ENCODE measurements at places on chromosomes 6 and 20.
A peak's percentile ranks its signal among the peaks of the same experiment; 100 is the strongest.

DNA sequence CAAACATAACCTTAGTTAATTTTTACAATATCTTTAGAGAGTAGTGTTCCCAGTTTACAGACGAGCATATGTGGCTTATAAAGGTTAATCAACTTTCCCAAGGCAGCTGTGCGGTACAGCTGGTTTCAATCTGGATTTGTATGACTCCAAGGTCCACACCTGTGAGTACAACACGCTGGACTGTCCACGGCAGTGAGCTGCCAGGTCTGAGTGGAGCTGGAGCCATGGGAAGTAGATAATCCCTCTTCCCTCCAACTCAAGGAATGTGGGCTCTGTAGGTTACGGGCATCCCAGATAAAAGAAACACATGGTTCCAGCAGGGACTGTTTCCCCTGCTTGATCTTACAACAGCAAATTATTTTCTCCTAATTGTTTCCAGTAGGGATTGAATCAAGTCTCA lies 102.2 kb downstream of the SOD2 start:
- DNase-seq: no peak

DNA sequence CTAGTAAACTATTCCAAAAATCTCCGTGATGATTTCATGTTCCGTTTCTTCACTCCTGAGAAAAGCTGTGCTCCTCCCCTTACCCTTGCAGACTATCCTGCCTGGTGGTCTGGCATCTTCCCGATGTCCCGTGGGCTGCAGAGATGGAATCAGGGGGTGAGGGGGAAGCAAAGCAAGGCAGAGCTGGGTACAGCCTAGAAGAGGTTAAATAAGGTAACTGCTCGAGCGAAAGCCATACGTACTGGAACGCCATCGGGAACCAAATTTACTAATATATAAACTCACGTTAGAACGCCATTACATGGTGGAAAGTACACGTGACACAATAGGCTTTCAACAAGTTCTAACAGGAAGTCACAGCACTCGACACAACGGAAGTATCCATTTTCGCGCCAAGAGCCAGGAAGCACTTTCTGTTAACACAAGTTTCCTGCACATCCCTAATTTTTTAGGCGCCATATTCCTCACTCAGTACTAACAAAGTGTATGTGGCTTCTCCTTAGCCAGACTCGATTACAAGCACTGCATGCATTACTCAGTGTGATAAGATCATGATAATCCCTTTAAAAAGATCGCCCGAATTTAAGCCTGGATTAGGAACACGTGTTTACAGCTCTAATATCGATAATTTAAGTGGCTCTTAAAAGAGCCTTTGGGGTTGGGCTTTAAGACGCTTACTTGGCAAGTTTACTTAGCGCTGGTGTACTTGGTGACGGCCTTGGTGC lies 101.6 kb upstream of the PRSS16 start:
- DNase-seq: no peak

GRCh38 chr6:140459209-140459608 lies 1084.8 kb upstream of the CITED2 start:
- DNase-seq: no peak

DNA sequence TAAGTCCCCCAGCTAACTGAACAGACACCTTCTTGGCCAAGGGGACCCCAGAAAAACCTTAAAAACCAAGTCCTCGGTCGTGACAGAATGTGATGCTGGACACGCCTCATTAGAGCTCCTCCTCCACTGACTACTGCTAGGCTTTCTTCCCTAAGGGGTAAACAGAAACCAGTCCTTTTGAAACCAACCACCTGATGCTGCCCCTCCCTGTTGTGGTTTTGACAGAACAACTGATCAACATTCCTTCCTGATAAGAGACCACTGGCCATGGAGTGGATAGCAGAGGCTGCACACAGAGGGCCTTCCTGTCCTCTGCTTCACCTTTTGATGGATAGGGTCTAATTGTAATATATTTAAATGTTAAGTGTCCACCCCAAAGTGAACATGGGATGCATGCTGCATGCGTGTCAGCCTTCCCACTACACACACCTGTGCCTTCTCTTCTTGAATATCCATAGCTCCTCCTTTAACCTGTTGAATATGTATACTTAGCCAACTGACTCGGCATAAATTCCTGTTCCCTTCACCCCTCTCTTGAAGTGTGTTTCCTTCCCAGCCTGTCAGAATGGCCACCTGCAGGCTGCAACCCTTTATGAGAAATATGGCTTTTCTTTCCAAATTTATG lies 27.9 kb upstream of the SLC2A12 start:
- no peak for DNase-seq

GRCh38 chr6:113246186-113246585 lies 611.0 kb upstream of the MARCKS start:
- DNase-seq: no peak

DNA sequence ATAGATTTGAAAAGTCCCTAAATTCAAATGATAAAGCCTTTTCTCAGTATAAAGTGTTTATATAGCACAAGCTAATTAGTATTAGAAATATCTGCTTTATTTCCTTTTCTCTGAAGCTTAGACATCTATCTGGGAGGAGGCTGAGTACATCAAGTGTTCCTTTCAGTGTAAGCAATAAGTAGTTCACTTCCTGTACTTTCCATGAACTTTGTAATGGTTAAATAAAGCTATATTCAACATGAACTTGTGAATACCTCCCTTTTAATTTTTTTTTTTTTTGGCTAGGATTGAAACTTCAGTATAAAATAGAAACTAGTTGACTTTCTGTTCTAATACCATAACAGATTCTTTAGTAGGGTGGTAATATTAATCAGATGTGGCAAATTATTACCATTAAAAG lies 190.9 kb downstream of the CENPW start:
- DNase-seq: no peak

GRCh38 chr6:16572943-16573342 lies 188.3 kb downstream of the ATXN1 start:
- DNase-seq: no peak

DNA sequence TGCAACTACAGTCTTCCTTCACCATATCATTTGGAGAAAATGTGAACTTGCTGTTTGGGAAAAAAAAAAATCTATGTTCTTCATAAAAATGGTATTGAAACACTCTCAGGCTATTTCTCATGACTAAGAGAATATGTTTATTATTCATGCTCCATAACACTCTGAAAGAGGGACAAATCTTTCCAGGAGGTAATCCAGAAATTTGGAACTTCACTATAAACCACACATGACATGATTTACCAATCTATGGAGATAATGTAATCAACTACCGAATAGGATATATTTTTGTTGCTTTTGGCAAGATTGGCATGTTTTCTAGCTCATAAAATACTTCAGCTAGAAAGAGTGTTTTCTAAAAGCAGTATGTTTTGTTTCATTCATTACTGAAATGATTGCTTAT lies 56.3 kb downstream of the THEMIS start:
- no peak for DNase-seq

- no peak for DNase-seq
Observed at GRCh38 chr20:46226602-46227001, 81.7 kb downstream of the CDH22 start.

- no peak for DNase-seq
Observed at GRCh38 chr6:57259064-57259463, 37.0 kb upstream of the RAB23 start.

DNA sequence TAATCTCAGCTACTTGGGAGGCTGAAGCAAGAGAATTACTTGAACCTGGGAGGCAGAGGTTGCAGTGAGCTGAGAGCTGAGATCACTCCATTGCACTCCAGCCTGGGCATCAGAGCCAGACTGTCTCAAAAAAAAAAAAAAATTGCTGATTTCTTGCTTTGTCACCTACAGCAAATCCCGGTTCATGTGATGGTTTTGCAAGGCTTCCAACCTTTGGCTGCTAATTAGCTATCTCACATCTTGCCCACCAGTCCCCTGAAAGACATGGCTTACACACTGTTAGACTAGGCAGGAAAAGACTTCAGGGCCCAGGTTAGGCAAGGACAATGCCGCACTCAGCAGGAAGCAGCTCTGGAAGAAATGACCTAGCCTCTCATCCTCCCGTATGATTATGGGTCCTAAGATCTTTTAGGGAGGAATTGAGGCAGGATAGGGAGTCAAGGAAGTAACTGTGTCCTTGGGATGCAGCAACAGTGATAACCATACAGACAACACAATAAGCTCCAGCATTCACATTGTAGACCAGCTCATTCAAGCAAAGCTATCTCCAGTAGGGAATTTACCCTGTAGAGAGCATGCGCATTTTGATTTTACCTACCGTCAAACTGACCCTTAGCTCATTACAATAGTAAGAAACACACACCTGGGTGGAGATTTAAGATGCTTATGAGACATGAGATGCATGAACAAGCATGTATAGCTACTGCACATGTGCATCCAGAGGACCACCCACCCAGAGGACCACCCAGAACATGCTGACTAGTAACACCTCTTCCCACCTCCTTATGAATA lies 40.5 kb upstream of the POU5F1 start:
- no peak for DNase-seq

GRCh38 chr6:30077218-30077617 lies 1.6 kb upstream of the RNF39 start:
- no peak for DNase-seq

GRCh38 chr6:14676977-14677781 lies 559.6 kb downstream of the CD83 start:
- no peak for DNase-seq

GRCh38 chr6:34982424-34982852 lies 93.4 kb downstream of the ANKS1A start:
- DNase-seq: peak; percentile 18

DNA sequence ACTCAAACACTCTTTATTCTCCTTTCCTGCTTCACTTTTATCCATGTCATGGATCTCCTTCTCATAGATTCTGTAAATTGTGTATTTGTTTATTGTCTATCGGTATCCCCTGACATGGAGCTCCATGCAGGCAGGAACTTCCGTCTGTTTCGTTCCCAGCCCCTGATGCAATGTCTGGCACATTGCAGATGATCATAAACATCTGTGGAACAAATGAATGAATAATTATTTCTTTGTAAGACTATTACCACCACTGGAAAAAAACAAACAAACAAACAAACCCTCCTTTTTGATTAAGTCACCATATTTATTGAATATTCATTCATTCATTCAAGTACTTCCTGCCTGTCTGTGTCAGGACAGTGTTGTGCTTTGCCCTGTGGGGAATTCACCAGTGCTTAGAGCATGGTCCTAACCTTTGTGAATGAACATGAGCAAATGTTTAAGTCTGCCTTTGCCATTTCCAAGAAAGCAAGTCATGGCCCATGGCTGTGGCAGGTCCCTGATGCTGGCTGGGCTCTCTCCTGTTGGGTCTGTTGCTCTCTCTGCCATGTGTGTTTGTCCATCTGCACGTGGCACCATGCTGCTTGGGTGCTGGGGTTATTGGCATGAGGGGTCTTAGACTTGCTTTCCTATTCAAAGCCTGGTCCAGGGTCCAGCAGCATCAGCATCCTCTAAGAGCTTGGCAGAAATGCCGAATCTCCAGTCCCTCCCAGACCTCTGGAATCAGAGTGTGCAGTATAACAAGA lies 47.5 kb upstream of the NAA20 start:
- DNase-seq: no peak

DNA sequence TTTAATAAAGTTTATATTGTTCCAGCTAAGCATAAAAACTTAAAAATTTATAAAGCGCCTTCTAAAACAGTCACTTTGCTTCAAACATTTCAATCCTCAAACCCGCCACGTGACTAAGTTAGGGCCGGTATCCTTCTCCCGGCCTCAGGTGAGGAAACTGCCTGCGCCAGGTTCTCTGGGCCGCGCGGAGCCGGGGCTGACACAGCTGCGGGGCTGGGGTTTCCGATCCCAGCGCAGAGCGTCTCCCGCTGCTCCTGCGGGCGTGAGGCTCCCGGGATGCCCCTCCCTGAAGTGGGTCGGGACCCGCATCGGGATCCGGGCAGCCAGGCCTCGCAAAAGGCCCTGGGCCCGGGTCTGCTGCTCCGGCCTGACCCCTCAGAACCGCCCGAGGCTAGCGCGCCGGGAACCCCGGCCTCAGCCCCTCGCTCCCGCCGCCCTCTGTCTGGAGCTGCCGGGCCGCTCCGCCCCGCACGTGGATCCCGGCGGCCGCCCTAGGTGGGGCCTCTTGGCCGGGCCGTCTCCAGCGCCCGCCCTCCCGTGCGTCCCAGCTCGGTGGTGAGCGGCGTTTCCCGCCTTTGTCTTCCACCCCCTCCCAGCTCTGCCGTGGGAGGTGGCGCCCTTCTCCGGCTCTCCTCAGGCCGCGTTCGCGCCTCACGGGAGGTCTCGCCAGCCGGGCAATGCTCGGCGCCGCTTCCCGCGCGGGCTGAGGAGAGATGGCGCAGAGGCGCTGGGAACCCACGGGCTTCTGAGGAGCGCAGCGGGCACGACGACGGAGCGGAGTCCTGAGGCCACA lies 267.9 kb downstream of the DLL1 start:
- no peak for DNase-seq

GRCh38 chr20:50380697-50381040 lies 129.5 kb upstream of the PTPN1 start:
- DNase-seq: peak; percentile 79

GRCh38 chr6:169668203-169668847 lies 33.5 kb downstream of the WDR27 start:
- DNase-seq: no peak

DNA sequence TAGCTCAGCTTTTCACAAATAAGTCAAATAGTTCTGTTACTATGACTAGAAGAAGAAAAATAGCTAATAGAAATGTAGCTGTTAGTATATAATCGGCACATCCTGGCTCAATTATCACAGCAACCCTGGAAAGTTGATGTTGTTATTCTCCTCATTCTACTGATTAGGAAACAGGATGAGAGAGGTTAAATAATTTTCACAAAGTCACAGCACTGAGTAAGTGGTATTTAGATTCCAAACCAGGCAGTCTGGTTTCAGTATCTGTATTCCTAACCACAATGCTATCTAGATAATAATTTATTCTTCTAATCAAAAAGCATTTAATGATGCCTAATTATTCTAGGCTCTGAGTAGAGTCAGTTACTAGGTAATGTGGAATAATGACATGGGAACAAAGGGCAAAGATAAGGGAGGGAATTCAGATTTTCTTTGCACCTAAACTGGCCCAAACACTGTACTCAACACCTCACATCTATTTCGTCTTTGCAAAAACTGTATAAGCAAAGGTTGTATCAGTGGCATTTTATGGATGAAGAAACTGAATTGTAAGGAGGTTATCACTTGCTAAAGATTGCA lies 51.3 kb downstream of the PDE7B start:
- no peak for DNase-seq

- no peak for DNase-seq
Observed at GRCh38 chr6:146850238-146850896, 251.6 kb downstream of the ADGB start.

- no peak for DNase-seq
Observed at GRCh38 chr20:41412324-41413120, 45.9 kb upstream of the EMILIN3 start.

DNA sequence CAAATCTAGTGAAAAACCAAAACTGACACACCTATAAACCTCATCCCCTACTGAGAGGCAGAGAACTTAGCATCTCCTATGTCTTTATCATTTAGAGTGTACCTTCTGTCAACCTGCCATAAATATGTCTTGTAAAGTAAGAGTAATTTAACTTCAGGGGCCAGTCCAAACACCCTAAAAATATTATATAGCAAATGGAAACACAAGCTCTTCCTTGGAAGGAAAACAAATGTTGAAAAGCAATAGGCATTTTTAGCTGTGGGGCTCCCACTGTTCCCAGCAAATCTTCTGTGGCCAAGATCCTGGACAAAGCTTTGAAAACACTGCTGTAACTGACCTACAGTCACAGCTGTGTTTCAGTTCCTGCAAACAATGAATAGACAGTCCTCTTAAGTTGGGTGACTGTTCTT lies 140.0 kb upstream of the RNF217 start:
- no peak for DNase-seq

Data from HuH-7 (cell line).